ENCODE measurements at places on chromosomes 1 and 21.

DNA sequence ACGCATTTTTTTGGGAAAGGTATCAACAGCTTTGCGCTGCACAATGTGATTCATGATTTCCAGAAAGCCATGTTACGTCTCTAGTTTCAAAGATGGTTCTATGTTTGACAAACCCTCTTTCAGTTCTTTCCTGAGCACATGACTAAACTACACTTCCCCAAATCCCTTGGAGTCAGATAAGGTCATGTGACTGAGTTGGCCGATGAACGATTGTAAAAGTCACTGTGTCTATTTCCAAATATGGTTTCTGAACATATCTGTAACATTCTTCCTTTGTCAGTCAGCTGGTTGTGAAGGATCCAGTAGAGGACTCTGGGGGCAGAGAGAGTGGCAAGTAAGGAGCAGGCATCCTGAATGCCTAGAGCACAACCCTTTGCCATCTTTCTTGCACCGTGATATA lies 35.4 kb downstream of the TMPRSS15 start:
- no peak for DNase-seq

DNA sequence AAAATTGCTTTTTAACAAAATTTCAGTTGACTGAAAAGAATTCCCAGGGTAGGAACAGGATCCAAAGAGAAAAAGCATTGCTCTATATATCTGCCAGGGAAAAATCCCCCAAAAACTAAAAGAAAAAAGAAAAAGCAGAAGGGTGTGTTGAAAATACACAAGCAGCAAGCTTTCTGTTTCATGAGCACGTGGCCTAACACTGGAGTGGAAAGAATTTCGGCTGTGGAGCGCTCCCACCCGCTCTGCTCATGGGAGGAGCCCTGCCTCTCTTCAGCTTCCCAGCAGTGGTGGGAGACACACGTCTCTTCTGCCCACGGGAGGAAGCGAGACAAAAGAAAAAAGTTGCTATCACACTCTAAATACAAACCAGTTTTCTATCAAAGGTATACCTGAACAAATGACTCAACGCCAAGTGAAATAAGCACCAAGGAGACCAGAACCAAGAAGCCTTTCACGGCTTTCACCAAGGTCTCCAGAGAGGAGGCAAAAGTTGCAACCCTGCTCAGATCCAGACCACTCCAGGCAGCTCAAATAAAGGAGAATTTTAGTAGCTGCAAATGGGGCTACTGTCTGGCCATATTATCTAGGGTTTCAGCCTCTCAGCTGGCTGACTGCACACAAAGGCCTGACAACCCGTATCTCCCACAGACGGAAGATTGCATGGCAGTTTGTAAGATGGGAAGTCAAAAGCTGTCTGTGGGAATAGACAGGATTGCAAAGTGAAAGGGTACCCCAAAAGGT lies 29.5 kb upstream of the ZNF496 start:
- no peak for DNase-seq

GRCh38 chr1:19029191-19030085 lies 73.0 kb upstream of the IFFO2 start:
- DNase-seq = no peak

DNA sequence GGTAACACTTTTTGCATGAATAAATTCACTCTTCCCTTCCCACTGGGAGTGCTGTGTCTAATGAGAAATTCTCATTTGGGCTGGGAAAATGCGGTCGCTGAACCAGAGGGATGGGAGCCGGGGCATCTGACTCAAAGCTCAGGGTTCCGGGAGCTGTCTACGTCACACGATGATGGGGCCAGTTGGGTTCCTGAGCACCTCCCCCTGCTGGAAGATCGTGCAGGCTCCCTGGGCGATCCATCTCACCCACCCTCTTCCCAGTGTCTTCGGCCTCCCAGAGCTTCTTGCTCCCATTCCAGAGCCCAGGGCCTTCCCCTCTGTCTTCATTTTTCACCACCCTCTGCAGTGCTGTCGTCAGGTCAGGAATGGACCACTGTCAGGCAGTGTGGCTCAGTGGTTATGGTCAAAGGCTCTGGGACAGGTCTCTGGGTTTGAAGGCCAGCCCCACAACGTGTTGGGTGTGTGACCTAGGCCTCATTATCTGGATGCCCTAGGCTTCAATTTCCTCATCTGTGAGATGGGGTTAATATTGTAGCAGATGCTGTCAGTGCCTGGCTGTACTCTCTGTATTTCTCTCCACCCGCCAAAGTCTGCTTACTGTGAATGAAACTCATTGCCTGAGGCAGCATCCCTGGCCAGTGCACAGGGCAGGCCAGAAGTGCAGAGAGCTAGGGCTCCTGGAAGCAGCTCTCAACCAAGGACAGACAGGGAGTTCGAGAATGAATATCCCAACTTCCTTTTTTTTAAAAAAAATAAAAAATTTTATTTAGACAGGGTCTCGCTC lies 31.8 kb downstream of the IGSF21 start:
- no peak for DNase-seq

- DNase-seq = no peak
Observed at GRCh38 chr1:241270016-241270415, 87.0 kb downstream of the RGS7 start.

DNA sequence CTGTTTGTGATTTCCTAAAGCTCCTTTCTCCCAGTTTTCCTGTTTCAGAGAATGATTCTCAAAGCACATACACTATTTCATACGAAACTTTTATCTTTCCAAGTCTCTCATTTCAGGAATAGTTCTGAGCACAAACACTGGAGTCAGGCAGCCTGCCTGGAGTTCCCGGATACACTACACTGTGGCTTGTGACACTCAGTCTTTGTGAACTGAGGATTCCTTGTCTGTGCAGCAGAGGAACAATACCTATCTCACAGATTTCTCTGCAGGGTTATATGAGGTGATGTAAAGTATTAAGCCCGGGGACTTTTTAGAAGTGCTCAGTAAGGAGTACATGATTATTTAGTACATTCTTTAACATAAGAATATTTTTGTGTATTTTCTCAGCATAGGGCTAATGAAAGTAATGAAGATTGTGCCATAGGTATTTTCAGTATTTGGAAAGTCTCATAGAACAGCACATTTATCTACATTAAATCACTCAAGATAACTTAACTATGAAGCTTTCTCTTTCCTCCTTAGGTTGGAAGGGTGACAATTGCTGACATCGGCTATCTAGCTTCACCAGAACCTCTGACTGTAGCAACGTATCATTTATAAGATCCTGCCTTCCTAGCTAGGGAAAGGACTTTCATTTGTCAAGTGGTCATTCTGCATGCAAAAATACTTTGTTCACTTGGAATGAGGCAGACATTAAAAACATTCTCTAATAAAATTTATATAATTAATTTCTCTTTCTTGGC lies 12.9 kb downstream of the GBP2 start:
- no peak for DNase-seq
